ENCODE measurements at places on chromosomes 12 and 14. TPM values are rescaled to one million over a fixed set of nuclear protein-coding genes. Genes with fewer than 3 reads are reported as not detected.
A peak's percentile ranks its signal among the peaks of the same experiment; 100 is the strongest.

Gene AQP6
- total RNA-seq, result not detected

Gene SAMD15
- total RNA-seq, result 9.5 TPM

Gene LMNTD1
- total RNA-seq, result not detected

Gene EIF2S3B
- 1.8 TPM for total RNA-seq

GRCh38 chr12:119154435-119154818 is 24.3 kb upstream of the HSPB8 start:
- peak; percentile 41 for DNase-seq
- H3K27ac ChIP-seq, result peak overlapping the region; percentile 99
- H3K36me3 ChIP-seq, result peaks cover 1% of the 10 kb centered on the region

- H3K27ac ChIP-seq, result no peak overlapping the region
- no peaks in the 10 kb centered on the region for H3K36me3 ChIP-seq
- H3K4me3 ChIP-seq, result no peak overlapping the region
- no peak for DNase-seq
Observed at GRCh38 chr12:131853832-131854797, 25.9 kb downstream of the MMP17 start.

DNA sequence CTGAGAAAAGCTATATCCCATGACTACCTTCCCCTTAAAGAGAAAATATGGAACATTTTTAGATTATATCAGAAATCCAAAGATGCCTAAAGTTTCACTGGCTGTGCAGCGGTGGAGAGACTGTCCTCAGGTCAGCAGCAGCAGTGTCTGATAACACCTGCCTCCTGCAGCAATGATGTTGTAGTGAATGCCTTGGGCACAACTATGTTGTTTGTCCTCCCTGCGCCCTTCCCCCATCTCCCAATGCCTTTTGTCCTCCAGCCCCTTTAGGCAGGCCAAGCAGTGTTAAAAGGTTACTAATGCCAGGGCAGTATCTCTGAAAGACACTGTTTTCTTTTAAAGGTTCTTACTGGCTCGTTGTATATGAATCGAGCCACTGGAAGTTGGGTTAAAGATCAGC is 13.2 kb downstream of the RTRAF start:
- H3K36me3 ChIP-seq, result peaks cover 22% of the 10 kb centered on the region
- H3K27me3 ChIP-seq, result no peaks in the 10 kb centered on the region
- H3K4me3 ChIP-seq, result peak overlapping the region; percentile 8

DNA sequence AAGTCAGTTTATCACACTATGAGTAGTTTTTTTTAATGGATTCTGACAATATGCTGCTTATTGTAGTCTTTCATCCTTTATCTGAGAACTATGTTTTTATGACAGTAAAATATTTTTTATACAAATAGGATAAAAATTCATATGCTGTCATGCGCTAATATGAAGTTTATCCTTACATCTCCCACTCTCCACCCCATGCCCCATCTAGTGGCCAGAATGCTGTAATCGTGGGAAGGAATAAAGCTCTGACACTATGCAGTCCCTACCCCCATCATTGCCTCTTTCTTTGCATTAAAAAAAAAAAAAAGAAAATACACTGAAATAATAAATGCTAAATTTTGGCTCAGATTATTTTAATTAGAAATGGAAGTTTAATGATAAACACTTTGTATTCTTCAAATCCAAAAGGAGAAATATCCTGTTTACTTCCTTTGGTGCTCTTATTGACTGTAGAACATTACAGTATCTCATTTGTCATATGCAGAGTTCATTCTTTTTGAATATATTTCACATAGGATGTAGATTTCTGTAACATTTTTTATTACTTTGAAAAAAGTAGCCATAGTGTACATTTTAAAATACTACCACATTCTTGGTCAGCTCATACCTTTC is 145.9 kb upstream of the SLCO1C1 start:
- H3K27ac ChIP-seq, result no peak overlapping the region
- peaks cover 11% of the 10 kb centered on the region for H3K4me1 ChIP-seq
- H3K4me3 ChIP-seq, result no peak overlapping the region

GRCh38 chr14:104442107-104442551 is 137.4 kb upstream of the C14orf180 start:
- peaks cover 13% of the 10 kb centered on the region for H3K4me1 ChIP-seq
- H3K27me3 ChIP-seq, result peaks cover 21% of the 10 kb centered on the region
- H3K36me3 ChIP-seq, result no peaks in the 10 kb centered on the region
